ENCODE measurements at places on chromosomes 6 and 20.

- no peak for DNase-seq
Observed at GRCh38 chr6:10420546-10421157, 5.8 kb upstream of the TFAP2A start.

- no peak for DNase-seq
Observed at GRCh38 chr20:24762371-24762770, 186.7 kb upstream of the CST7 start.

DNA sequence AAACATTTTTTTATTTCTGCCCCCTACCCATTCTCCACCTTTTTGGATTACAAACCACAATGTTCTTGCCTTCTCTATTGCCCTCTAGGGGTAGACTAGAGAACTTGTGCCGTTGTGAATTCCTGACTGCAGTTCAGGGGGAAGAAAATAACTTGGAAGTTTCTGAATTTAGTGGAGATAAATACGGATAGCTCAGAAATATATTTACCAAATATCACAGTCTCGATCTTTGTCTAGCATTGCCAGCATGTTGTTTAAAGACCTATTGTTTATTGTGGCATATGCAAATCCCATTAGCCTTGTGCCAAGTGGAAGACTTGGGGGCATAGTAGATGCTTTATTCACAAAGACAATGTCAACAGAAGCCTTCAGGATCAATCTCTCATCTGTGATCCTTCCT is 154.1 kb upstream of the MMS22L start:
- no peak for DNase-seq

DNA sequence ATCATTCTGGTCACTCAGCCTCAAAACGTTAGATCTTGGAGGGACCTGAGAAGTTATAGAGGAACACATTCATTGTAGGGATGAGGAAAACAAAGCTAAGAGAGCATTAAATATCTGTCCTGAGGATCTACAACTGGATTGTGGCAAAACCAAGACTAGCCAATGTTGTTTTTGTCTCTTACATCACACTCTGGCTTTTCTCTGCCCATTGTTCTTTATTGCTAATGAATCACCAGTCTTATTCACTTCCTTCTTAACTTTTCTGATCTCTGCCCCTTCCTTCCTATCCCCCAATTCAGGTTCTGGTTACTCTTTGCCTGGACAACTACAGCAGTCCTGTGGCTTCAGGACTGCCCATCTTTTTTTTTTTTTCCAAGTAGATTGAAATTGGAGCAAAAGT is 57.0 kb upstream of the PREP start:
- no peak for DNase-seq

GRCh38 chr6:131163886-131164285 is 28.6 kb downstream of the AKAP7 start:
- no peak for DNase-seq

GRCh38 chr20:7912551-7912950 is 27.7 kb downstream of the HAO1 start:
- DNase-seq = no peak

GRCh38 chr6:100166956-100167355 is 172.9 kb upstream of the MCHR2 start:
- DNase-seq = no peak

DNA sequence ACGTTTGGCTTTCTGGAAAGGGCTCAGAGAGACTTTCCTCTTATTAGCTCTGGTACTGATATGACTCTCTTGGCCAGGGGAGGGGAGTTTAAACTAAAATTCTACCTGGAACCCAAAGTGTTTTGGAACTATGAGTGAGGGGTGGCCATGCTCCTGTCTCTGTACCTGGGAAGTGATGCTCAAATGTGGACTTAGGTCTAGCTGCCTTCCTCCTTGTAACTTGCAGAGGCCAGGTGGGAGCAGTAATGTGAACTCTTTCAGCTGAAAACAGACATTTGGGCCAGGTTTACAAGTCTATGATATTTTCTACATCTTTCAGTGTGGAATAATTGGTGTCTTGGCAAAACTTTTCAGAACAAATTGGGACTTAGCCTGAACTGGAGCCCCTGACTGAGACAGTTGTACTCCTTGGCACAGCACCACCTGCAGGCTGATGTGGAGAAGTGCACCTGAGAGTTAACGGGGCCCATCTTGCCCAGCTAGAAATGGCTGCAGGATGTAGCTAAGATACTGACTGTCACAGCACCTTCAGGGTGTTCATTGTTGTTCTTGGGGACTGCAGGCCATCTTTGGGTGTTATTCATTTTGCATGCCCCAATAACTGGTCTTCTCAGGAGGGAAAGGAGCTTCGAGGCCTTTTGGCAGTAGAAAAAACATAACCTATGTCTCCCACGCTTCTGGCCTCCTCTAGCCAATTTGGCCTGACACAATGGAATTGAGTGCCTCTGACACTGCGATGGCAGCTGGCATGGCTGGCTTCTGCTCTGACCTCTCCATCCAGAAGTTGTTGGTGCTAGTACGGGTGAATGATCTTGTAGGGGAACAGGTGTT is 37.1 kb downstream of the CD109 start:
- peak; percentile 1 for DNase-seq

DNA sequence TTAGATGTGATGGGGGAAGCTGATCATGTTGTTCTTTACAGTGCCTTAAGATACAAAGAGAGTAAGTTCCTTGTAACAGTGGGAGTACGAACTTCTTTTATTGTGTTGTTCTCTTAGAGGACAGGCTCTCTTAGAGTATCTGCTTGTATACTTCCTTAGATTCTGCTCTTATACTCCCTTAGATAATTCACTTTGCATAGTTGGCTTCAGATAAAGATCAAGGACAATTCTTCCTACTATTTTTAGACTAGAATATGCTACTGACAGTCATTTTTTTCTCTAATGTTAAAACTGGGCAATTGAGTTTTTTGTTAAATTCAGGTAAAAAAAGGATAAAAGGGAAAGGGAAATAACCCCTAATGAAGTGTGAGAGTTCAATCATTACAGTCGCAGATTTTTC is 138.7 kb downstream of the MYB start:
- DNase-seq = no peak

DNA sequence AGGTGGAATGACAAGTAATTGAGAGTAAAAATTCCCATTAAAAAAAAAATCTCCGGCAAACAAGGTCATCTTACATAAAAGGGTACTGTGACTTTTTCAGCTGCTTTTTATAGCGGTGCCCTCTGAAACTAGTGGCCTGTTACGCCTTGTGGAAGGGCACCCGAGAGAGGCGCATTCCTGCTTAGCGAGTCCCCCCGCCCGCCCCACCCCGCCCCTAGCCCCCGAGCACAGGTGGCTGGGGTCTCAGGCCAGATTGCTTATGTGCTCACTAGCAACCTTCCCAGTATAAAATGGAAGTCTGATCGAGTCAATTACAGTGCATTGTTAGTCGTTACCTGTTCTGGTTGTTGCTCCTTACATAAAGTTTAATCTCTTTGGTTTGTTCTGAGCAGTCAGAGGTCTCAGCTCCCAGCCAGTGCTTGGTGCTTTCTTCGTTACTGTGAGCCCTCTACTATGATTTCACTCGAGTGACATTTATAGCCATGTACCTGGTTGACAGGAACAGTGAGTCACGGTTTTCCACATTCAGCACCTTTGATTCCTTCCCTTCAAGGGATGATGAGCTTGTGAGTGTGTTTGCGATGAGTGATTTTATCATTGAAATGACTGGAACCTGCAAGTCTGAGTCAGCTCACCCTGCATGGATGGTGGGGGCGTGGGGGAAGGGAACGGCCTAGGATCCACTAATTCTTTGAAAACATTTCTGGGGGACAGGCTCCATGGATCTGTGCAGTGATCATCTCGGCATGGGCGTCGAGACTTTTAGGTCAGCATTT is 47.6 kb downstream of the ZDHHC14 start:
- no peak for DNase-seq

DNA sequence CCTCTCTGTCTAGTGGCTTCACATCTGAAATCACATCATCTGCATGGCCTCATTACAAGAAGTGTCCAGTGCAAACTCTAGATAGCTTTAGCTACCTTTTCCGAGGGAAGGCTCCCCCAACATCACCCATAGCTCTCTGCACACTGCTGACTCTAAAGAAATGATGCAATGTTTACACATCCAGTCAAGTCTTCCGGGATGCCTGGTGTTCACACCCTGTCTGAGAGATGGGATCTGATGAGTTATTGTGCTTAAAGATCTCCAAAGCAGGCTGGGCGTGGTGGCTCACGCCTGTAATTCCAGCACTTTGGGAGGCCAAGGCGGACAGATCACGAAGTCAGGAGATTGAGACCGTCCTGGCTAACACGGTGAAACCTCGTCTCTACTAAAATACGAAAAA is 404.6 kb upstream of the IRAK1BP1 start:
- DNase-seq = no peak

DNA sequence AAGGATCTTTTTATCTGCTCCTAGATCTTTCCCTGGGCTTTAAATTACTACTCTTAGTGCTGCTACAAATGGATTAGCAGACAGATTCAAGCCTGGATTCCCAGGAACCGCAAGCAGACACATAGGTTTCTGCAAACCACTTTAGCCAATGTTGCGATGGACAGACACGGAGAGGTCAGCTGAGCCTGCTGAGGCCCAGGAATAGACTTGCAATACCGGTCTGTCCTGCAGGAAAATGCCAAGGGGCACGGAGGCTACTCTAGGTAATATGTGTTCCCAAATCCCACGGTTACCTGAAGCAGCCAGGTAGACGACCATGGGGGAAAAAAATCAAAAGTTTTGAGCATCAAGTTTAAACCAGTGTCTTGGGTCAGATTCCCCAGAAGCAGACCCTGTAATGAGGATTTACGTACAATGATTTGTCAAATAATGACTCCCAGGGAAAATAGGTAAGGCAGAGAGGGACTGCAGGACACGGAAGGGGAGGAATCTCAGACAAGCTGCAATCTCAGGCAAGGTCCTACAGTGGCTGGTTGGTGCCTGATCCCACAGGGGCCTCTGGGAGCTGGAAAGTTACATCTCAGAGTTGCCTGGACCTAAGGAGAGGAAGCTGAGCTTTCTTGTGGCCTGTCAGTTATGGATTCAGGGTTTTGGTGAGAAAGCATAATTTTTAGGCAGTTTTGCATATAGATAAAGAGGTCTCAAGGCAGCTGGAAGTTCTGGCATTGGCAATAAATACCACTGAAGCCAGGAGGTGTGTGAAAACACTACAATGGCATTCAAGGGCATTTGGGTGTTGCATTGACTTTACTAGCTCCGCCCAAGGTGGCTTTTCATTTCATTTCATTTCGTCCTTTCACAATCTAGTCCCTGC is 12.5 kb downstream of the OTOR start:
- no peak for DNase-seq

GRCh38 chr20:53130795-53131194 is 158.6 kb downstream of the TSHZ2 start:
- DNase-seq = no peak

- DNase-seq = no peak
Observed at GRCh38 chr20:62056975-62057374, 8.7 kb downstream of the TAF4 start.

DNA sequence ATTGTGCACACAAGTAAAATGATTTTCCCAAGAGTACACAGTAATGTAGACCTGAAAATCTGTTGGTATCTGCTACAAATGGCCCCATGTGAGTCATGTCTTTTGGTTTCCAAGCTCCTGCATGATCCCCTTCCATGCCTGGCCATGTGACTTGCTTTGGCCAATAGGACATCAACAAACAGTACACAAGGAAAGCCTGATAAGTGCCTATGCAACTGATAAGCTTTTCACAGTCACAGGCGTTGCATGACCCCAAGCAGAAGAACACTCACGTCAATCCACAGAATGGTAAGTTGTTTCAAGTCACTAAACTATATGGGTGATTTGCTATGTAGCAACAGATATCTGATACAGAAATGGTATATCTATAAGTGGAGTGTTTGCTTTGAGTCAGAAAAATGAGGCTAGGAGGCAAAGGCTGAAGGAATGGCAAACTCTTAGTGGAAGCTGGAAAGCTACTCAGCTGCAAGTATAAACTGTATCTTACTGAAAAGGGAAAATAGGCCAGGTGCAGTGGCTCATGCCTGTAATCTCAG is 160.1 kb upstream of the BEND3 start:
- no peak for DNase-seq

GRCh38 chr6:18166312-18167036 is 11.3 kb downstream of the KDM1B start:
- no peak for DNase-seq

Measured in NCI-H2081 treated with DMSO at 0.1 percent for 48 hours (cell line).